Activated CD8-positive, alpha-beta memory T cell treated with anti-CD3 and anti-CD28 coated beads for 1 hour (primary cell): ENCODE measurements at places on chromosomes 5 and 9.

- no peak for DNase-seq
Observed at GRCh38 chr9:81410201-81410600, 279.1 kb downstream of the TLE1 start.

DNA sequence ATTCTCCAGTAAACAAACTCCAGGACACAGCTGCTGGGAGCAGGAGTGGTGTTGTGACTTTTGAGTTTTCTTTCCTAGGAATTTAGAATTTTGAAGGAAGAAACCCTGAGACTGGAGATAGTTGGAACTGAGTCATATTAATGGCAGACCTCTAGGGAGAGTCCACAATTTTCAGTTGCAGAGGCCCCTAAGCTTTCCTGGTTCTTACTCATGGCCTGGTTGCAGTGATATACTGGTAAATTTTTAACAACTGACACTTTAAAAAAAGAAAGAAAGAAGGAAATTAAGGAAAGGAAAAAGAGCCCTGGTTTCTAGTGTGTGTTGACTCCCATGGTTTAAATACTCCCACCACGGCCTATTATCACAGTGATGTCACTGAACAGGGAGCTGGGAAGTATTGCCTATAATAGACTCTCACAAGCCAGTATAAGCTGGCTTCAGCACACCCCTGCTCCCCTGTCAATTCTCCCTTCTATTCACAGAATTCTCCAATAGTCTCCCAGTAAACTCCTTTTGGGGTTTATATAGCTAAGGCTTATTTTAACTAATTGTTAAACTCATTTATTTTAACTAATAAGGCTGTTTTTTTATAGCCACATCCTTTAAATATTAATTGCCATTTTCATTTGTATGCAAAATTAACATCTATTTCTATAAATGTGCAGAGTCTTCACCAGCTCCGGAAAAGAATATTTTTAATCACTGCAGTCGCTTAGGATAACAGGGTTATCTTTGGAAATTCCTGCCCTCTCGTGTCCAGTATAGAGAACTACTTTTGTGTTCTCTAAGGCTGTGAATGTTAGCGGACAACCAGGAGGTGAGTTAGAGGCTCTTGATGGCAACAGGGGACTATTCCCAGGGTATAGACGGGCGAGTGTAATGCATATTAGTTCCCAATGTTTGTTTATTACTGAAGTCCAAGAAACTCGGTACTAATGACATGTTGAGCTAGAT, 59.7 kb downstream of the GGTA1 start:
- no peak for DNase-seq

- DNase-seq = no peak
Observed at GRCh38 chr9:132241840-132242620, 80.2 kb downstream of the NTNG2 start.

DNA sequence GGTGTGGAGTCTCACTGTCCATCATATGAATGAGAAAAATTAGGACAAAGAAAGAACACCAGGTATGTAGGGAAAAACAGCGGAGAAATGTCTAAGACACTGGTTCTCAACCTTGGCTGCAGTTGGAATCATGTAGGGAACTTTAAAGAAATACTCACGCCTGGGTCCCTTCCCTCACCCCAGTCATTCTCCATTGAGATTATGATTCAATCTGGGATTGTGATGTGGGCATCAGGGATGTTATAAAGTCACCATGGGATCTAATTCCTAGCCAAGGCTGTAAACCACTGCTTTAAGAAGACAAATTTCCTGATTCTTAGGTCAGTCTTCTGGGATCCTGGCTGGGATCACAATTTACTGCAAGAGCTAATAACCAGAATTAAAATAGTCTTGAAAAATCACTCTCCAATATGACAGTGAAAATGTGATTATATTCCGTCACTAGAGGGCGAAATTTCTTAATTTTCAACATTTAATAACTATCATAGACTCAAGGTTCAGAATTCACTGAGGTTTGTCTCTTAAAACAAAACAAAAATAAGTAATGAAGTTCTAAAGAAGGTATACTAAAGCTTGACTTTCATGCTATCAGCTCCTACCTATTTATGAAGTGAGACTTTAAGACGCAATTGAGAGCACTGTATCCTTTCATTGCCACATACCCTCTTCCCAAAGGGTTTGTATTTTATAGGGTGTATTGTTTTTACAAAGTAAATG, 60.5 kb downstream of the GLDC start:
- DNase-seq = no peak

DNA sequence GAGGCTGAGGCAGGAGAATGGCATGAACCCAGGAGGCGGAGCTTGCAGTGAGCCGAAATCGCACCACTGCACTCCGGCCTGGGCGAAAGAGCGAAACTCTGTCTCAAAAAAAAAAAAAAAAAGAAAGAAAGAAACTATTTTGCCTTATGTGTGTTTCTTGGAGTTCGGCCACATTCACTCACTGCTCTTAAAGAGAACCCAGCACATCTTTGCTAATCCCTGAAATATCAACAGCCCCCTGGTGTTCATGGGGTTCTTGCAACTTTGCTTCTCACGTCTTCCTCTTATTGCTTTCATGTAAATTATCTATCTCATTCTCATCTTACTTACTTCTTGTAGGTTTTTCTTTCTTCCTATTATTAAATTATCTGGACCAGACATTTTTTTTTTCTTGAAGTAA, 126.3 kb upstream of the ASTN2 start:
- no peak for DNase-seq

DNA sequence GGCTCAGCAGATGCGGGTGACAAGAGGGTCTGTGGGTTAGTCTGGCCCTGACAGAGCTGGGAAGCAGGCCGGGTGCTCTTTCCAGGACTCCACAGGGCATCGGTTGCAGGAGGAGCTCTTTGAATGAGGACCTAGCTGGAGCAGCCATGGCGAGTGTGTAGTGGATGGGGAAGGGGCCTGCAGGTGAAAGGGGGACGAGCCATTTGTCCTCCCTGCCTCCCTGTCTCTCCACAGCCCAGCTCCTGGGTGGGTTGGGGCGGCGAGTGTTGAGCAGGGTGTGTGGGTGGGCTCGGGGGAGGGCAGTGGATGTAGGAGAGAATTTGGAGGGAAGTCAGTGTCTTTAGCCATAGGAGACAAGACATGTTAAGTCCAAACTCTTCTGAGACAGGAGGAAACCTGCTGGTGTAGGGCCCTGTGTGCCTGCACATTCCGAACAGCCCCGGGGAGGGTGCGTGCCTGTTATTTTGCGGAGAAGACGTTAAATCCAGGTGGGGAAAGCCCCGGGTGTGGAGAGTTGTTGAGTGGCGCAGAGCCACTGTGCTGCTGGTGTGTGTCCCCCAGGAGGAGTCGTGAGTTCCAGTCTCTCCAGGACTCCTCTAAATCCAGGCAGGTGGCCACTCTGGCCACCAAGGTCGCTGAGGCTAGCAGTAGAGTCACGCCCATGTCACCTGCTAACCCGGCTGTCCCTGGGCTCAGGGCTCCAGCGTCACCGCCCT, 73.6 kb downstream of the PSMB7 start:
- no peak for DNase-seq

DNA sequence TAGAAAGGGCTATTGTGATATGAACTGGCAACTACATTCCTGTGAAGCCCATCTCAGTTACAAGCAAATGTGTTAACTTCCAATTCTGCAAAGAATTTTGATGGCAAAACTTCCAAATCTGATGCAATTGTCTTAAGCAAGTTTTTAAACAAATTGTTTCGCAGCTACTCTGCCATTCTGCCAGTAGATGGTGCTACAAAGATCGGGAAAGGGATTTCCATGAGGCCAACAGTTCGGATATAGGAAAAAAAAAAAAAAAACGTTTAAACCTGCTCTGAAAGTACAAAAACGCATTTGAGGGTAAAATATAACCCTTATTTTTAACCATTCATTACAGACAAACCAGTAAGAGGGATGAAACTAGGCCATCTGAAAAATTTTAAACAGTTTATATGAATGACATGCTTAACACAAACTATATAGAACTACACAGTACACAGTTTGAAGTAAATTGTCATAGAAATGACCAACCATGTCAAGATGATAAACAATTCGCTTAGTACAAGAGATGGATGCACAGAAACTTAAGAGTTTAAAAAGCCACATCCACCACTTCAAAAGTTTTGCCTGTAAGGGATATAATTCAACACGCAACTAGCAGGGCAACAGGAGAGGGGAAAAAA, 2.2 kb downstream of the HNRNPA0 start:
- DNase-seq = no peak
